ENCODE measurements at places on chromosomes 5 and 9.
A peak's percentile ranks its signal among the peaks of the same experiment; 100 is the strongest.

DNA sequence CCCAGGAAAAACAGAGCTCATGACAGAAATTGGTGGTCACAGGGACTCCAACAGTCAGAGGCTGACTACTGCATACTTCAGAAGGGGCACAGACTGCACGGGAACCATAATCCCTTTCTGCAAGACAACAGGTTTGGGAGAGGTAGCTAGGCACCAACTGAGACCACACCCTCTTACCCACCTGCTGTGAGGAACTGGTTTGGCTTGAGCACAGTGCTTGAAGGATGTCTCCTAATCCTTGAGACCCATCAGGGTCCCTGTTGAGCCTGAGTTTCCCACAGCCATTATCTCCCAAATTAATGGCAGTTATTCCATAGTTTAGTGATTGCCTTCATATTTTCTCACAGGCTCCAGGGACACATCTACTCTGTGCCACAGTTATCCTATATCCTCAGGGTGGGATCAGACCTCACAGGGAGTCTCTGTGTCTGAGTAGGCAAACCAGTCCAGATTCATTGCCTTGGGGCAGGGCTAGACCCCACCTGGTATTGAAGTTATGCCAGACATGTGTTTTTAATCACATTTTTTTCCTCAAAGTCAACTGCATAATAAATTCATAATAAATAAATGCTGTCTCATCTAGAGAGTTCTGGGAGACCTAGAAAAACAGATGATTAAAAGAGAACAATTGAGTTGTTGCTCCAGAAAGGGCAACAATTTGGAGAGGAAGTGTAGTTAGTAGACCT lies 9.3 kb upstream of the CAST start:
- DNase-seq: peak; percentile 25

DNA sequence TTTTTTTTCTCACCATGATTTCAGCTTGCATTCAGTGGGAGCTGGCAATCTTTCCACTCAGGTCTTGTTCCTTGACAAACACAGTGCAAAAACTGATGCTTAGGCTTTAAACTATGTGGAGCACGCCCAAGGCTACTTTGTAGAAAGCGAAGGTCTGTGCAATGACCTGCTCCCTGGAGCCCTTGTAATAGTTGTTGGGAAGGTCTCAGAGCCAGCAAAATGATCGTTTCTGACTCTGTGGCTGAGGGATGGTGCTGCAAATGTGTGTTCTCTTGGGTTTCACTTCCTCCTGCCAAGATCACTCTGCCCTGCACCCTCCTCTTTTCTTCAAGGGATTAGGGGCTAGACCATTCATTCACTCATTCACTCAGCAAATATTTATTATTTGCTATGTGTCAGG lies 249.7 kb upstream of the MAP3K1 start:
- no peak for DNase-seq

GRCh38 chr9:85647571-85647970 lies 94.2 kb downstream of the AGTPBP1 start:
- no peak for DNase-seq

DNA sequence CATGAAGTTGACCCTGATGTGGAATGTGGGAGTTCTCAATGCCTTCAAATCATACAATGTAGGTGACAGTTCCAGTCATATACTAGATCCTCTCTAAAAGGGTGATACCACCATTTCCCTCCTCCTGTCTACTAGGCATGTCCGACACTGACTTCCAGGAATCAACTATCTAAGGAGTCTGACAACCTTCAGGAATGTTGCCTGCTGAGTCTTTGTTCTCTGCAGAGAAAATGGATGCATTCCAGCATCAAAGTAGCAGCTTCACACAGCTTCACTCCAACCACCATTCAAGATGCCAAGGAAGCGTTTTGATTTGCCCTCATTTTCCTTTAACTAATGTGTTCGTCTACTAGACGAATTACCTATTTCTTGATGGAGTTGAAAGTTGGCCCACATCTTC lies 530.2 kb downstream of the EBF1 start:
- peak; percentile 94 for DNase-seq

DNA sequence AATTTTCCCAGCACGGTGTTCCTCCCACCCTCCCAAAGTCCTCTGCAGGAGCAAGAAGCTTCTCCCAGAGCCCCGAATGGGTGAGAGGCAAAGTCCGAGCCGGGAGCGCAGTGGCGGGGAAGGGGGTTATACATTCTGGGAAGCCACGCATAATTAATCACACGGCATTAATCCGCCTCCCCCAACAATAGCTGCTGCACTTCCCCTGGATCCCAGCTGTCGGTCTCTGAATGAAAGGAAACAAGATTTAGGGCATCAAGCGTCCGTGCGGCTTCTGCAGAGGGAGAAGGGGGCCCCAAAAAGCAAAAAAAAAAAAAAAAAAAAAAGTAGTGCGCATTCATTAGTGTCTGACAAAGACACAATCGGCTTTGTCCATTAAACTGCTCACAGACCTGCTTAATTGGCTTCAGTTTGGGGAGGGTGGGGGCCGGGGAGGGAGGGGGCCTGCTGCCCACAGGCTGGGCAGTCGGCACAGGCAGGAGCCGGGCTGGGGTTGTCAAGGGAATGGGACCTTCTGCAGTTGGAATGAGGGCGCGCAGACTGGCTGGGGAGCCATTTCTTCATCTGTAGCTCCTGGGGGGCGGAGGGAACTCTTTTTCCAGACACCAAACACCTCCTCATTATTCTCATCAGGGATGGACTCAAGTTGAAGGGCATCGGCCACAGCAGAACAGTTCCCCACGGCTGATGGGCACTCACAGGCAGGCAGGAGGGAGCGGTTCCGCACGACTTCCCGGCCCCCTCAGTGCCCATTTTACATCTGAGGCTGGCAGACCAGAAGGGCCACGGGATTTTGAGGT lies 3.4 kb downstream of the NOTCH1 start:
- no peak for DNase-seq

- DNase-seq: no peak
Observed at GRCh38 chr5:150541397-150541675, 33.4 kb downstream of the NDST1 start.

GRCh38 chr5:20618340-20618739 lies 630.3 kb upstream of the CDH18 start:
- no peak for DNase-seq

DNA sequence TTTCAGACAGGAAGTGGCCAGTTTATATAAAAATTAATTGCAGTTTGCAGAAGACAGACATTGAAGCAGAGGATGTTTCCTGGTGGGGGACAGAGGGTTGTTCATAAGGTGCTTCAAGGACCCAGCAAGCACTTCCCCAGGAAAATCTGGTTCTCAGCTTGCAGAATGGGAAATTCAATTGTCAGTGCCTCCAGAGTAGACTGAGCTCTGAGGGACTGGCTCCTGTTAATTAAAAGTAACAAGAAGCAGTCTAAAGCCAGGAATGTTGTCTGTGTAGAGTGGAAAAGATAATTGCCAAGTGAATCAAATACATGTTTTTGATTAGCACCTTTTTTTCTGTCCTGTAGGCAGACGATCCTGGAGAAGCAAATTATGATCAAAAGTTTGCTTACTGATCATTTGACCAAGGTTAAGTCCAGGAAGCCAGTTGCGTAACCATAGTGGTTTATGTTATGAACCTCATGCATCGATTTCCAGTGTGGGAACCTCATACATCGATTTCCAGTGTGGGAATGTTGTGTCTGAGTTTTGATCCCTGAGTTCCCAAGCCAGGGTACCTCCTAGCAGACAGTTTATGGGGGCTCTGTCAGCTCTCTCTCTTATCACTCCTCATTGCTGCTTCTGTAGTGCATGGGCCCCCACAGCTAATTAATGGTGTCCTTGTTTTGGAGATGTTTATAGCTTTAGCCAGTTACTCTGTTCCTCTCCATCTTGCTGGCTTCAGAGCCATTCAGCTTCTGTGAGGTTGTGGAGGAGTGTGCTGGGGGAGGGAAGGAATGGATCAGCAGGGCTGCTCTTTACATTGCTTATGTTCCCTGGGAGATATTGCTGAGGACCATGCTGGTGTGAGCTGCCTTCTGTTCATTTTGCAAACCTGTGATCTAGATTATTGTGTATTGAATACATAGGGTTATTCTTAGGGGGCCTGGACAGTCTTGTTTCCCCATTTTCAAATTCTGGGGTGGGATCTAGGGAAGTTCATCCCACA lies 17.1 kb downstream of the MSANTD3 start:
- DNase-seq: no peak

GRCh38 chr5:72938206-72938605 lies 17.6 kb upstream of the FCHO2 start:
- DNase-seq: no peak

GRCh38 chr9:113654605-113655428 lies 191.3 kb downstream of the RGS3 start:
- DNase-seq: no peak

- peak; percentile 72 for DNase-seq
Observed at GRCh38 chr5:132386644-132387286, 17.3 kb downstream of the SLC22A5 start.

- DNase-seq: no peak
Observed at GRCh38 chr5:1177826-1178528, 23.4 kb upstream of the SLC6A19 start.

- no peak for DNase-seq
Observed at GRCh38 chr5:151628112-151628823, 37.1 kb upstream of the FAT2 start.

GRCh38 chr5:65076251-65076869 lies 307.6 kb downstream of the CWC27 start:
- DNase-seq: peak; percentile 86

GRCh38 chr9:127555840-127556820 lies 55.9 kb upstream of the STXBP1 start:
- DNase-seq: peak; percentile 65

DNA sequence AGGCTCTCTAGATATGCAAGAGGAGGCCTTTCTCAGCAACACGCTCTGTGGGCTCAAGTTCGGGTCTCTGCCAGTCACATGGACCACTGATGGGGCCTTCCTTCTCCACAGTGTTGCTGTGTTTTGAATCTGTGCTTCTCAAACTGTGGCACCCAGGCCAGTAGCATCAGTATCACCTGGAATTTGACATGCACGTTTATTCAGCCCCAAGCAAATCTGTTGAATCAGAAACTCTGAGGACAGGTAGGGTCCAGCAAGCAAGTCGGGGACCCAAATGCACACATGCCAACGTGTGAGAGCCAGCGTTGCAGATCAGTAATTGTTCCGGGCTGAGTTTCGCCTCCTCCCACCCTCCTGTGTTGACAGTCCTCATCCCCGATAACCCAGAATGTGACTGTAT lies 502.6 kb downstream of the IRX1 start:
- no peak for DNase-seq

DNA sequence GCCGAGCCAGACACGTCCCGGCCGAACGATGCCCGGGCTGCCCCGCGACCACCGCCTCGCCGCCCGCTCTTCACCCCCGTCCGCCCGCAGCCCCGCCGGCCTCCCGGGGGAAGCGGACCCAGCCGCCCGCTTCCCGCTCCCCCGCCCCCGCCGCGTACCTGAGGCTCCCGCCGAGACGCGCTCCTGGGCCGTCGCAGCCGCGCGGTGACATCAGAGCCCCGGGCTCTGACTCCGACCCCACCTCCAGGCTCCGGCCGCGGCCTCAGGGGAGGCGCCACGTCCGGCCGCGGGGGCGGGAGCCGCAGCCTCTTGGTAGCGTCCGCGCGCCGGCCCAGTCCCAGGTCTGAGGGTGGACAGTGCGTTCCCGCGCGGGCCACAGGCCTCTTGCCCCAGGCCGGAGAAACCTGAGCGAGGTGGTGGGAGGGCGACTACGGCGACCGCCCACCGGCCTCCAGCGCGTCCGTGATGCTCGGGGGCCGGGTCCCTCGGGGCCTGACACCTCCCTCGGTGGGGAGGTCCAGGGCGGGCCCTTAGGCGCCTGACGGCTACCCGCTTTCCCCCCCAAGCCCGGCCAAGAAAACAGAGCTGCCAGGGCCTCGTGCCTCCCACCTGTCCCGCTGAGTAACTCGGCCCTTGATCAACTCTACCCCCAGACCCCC lies at the start of gene SHROOM1:
Gene SHROOM1, minus strand, starts transcription at position 212 of the 659 bp plus-strand sequence. CDS start 4,507 bp downstream, outside the sequence.
- peak; percentile 69 for DNase-seq

DNA sequence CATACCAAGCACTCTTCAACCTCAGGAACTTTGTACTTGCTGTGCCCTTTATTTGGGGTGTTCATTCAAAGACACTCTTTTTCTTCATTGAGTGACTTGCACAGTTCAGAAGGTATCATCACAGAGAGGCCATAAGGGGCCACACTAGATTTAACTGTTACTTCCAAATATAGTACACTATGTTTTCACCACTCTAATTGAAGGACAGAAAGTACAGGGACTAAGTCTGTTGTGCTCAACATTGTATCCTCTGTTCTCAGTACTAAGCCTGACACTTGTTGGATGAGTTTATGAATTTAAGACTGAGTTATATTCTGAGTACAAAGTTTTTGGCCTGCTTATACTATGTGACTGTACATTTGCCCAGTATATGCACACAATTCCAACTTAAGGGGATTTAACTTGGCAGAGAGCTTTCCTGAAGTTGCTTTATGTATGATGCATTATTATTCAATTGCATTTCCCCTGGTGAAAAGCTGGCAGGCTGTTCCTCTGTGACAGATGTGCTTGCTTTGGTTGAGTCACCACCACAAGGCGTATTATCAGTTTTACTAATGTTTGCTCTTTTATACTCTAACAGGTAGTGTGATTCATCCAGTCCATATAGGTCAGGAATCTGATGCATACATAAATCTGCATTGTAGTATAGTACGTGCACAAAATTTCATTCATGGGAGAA lies 714.8 kb downstream of the TLR4 start:
- no peak for DNase-seq

- DNase-seq: no peak
Observed at GRCh38 chr5:131389096-131389868, 125.4 kb downstream of the CDC42SE2 start.

GRCh38 chr5:91128604-91129003 lies 254.5 kb downstream of the ARRDC3 start:
- DNase-seq: no peak

DNA sequence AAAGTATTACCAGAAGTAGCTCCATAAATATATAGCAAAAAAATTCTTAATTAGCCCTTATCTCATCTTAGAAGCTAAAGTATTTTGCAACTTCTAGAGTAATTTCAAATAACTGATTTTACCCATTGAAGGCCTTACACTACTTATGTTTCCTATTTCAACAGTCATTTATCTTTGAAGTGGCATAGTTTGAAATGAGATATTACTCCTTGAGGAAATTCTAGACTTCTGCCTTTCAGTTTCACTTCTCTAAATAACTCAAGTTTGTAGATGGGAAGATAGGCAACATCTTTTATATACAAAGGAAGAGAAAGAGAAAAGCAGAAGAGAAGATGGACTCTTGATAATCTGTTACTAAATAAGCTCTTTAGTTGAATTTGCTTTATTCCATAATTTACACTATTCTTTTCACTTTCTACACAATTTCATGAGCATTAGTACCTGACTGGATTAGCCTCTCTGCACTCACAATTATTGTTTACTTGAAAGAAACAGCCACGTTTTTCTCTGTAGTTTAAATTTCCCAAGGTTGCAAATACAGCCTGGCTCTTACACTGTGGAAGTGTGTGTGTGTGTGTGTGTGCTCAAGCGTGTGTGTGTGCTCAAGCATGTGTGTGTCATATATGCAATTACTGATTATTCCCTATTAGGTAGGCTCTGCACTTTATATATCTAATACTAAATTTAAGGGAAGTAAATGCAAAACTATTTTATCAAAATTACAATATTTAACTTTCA lies 60.6 kb upstream of the EMB start:
- DNase-seq: no peak

Measured in mesendoderm (in vitro differentiated cells).